ENCODE measurements at places on chromosomes 2 and 18.

GRCh38 chr2:165637396-165637795 is 156.7 kb downstream of the GALNT3 start:
- no peak for DNase-seq

DNA sequence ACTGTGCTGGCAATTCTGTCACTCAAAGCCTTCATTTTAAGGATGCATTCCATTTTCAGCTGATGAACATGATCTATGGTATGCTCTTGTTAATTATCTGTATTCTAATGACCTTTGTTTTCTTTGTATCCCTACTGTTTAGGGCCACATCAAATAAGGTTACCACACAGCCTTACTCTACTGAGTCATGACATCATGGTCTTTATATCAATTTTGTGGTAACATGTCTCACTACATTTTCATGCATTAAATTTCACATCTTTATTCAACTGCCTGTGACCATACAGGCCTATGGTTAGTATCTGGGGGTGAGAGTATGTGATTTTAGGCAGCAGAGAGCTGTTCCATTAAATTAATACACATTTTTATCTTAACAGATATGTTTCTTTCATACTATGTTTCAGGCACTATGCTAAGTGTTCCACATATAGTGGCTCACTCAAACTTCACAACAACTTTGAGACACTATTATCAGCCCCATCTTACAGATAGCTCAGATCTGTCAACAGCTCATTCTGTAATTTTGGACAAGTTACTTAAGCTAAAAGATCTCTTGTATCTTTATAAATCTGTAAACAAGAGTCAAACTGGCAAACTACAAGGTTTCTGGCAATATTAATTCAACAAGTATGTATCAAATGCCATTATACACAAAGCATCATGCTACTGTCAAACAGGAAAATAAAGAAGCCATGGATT is 18.0 kb downstream of the LRPPRC start:
- DNase-seq, result no peak

- DNase-seq, result peak; percentile 56
Measured at GRCh38 chr18:8785855-8786482, 80.6 kb downstream of the MTCL1 start.

GRCh38 chr2:167492486-167492885 is 604.2 kb downstream of the XIRP2 start:
- DNase-seq, result no peak

All from islet precursor cell (in vitro differentiated cells).